Muscle of leg (tissue), 16 donors: ENCODE measurements at places on chromosomes 3 and 15. TPM values are rescaled to one million over a fixed set of nuclear protein-coding genes. Genes with fewer than 3 reads are reported as not detected.
A peak's percentile ranks its signal among the peaks of the same experiment; 100 is the strongest.

GRCh38 chr3:37742121-37742520 is 119.6 kb upstream of the CTDSPL start:
- H3K27ac ChIP-seq = no peak overlapping the region
- peaks cover 4% of the 10 kb centered on the region for H3K4me1 ChIP-seq
- no peak for DNase-seq
- H3K36me3 ChIP-seq = peaks cover 16% of the 10 kb centered on the region

DNA sequence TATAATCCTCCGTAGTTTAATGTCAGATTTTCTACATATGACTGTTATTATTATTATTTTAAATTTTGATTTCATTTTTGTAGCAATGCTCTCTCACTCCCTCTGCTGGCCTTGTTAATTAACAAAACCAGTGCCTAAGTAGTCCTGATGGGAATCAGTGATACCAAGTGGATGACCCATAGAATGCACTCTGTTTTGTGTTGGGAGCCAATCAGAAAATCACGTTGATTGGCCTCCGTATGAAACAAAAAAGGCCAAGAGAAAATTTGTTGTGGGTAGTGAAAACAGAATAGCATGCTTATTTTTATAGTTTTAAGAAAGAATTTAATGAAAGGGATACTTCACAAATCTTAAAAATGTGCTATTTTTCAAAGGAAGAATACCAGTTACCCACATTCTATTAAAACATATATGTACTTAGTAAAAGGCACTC is 34.4 kb upstream of the MEIS2 start:
- H3K4me1 ChIP-seq = no peaks in the 10 kb centered on the region
- peaks cover 3% of the 10 kb centered on the region for H3K27me3 ChIP-seq
- H3K27ac ChIP-seq = no peak overlapping the region

- H3K36me3 ChIP-seq = no peaks in the 10 kb centered on the region
- H3K27me3 ChIP-seq = peaks cover 54% of the 10 kb centered on the region
- no peak overlapping the region for H3K27ac ChIP-seq
- no peak for DNase-seq
- peaks cover 10% of the 10 kb centered on the region for H3K4me1 ChIP-seq
- no peak overlapping the region for H3K4me3 ChIP-seq
Measured at GRCh38 chr15:88805031-88805780, 2.0 kb downstream of the ACAN start.

DNA sequence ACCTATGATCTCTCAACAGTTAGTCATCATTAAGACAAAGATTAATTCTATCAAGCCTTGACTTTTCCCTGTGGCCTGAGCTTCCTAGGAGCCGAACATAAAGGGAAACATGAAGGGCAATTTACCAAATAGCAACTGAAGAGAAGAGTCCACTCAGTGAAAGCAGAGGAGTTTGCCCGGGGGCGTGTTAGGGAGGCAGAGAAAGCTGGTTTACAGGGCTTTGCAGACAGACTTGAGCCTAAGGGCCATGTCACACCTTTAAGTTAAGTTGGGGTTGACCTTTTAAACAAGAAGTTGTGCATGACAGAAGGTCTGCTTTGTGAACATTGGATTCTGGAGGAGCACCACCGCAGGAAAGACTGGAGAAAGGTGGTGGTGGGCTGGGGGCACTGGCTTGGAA is 701.8 kb upstream of the CFAP20DC start:
- no peak overlapping the region for H3K4me3 ChIP-seq
- no peaks in the 10 kb centered on the region for H3K27me3 ChIP-seq
- no peak for DNase-seq

DNA sequence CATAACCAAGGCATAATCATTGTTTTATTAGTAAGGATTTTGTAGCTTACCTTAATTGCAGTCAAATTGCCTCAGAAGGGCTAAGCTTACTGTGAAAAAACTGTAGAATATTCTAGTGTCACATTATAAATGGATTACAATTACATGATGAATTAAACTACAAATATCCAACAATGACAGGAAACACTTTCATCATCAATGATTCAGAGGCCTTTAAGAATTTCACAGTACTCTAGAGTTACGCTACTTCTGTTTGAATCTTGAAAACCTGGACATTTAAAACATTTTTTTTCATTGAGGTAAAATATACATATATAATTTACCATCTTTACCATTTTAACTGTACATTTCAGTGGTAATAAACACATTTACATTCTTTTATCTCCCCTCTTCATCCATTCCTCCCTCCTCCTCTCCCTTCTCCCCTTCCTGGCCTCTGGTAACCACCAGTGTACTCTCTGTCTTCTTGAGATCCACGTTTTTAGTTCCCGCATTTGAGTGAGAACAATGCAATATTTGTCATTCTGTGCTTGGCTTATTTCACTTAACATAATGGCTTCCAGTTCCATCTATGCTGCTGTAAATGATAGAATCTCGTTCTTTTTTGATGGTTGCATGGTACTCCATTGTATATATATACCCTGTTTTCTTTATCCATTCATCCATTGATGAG is 54.7 kb downstream of the GJD2 start:
- DNase-seq = no peak
- no peak overlapping the region for H3K4me3 ChIP-seq
- H3K27me3 ChIP-seq = no peaks in the 10 kb centered on the region
- H3K4me1 ChIP-seq = peaks cover 7% of the 10 kb centered on the region
- H3K27ac ChIP-seq = no peak overlapping the region

DNA sequence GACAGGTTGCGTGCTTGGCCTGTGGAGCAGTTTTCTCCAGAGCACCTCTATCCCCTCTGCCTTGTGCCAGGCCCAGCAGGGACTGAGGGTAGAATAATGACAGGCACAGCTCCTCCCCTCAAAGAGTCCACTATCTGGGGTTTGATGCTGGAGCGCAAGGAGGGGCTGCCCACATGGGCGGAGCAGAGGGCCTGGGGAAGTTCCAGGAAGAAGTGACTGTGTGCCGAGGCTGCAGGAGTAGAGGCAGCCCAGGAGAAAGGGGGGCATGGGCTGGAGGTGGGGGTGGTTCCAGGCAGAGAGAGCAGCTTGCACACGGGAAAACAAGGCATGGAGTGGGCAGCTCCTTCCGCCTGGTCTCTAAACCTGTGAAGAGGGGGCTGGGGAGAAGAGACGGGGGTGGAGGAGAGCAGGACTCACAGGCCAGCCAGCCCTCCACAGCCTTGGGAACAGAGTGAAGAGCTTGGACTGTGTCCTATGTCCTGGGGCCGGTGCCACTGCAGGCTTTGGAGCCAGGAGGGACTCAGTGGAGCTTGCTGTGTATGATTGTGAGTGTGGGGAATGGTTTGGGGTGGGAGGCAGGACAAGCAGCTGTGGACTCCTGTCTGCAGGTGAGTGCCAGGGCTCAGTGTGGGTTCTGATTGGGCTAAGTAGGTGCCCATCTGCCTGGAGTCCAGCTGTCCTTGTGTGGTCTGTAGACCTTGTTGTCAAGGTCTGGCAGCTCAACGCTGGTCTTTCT is 48.1 kb downstream of the APBA2 start:
- no peaks in the 10 kb centered on the region for H3K27me3 ChIP-seq
- DNase-seq = peak; percentile 34
- H3K36me3 ChIP-seq = no peaks in the 10 kb centered on the region
- H3K27ac ChIP-seq = no peak overlapping the region
- H3K4me3 ChIP-seq = no peak overlapping the region

GRCh38 chr15:33171202-33171601 is 23.3 kb downstream of the FMN1 start:
- H3K27me3 ChIP-seq = no peaks in the 10 kb centered on the region
- no peaks in the 10 kb centered on the region for H3K4me1 ChIP-seq
- no peak for DNase-seq
- no peaks in the 10 kb centered on the region for H3K36me3 ChIP-seq

DNA sequence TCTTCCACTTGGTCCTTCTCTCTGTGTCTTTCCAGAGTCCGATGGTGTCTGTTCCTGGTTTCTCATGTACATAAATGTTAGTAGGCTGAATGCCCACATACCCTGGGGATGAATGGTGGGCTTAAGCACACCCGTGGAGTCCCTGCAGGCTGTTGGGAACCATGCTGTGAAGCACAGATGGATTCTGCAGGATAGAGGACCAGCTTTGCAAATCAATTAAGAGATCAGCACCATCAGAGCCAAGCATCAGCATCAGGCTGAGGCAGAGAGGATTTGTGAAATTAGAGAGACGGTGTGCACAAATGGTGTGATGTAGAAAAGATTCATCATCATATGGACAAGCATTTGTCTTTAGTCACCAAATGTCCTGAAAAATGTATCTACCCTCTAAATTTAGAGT is 127.1 kb downstream of the SV2B start:
- H3K36me3 ChIP-seq = no peaks in the 10 kb centered on the region
- H3K4me3 ChIP-seq = no peak overlapping the region
- H3K27ac ChIP-seq = no peak overlapping the region
- H3K27me3 ChIP-seq = no peaks in the 10 kb centered on the region
- DNase-seq = no peak

GRCh38 chr15:61063875-61064320 is 165.2 kb downstream of the RORA start:
- H3K36me3 ChIP-seq = no peaks in the 10 kb centered on the region
- no peak overlapping the region for H3K4me3 ChIP-seq
- H3K27ac ChIP-seq = no peak overlapping the region
- no peaks in the 10 kb centered on the region for H3K27me3 ChIP-seq
- H3K4me1 ChIP-seq = peaks cover 20% of the 10 kb centered on the region

DNA sequence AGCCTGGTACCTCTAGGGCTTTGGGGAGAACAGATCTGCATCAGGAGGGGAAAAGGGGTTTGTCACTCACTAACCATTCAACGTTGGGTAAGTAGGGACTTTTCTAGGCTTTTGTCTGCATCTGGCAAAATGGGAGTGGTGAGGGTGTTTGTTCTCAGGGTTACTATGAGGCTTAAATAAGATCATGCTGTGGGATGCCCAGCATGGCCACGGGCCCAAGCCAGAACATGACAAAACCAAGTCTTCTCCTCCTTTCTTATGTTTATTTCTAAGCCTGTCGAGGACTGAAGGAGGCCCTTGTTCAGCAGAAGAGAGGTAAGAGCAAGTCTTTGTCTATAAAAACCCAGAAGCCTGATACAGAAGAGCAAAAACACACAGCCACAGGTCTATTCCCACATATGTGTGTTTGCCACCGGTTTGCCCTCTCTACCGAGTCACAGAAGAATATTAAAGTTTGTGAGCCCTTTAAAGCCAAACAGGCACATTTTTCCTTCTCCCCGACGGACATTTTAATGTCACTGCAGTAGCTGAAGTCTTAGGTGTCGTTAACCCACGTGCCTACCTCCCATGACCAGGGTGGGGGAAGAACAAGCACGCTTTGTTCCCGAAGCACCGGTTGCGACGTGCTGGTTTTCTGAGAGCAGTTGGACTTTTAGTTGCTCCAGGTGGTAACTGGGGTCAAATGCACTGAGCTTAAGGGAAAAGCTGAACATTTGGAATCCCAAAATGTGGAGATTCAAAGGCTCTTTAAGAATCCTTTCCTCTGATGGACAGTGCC is 72.1 kb downstream of the NOX5 start:
- peaks cover 47% of the 10 kb centered on the region for H3K4me1 ChIP-seq
- H3K4me3 ChIP-seq = no peak overlapping the region
- no peaks in the 10 kb centered on the region for H3K27me3 ChIP-seq

DNA sequence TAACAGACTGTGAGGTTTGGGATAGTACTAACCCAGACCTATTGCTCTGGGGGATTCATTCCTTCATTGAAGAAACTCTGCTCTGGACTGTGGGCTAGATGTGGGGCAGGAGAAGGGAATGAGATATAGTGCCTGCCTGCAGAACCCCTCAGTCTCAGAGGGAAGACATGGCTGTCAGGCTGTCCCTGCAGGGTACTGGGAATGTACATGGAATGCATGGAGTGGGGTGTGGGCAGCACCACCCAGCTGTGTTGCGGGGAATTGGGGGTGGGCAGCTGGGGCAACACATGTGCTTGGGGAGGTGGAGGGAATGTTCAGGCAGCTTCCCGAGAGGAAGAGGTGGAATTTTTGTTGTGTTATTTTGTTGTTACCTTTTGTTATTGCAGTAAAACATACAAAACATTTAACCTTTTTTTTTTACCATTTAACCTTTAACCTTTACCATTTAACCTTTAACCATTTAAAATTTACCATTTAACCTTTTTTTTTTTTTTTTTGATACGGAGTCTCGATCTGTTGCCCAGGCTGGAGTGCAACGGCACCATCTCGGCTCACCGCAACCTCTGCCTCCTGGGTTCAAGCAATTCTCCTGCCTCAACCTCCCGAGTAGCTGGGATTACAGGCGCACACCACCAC is 7.3 kb downstream of the PAQR5 start:
- no peaks in the 10 kb centered on the region for H3K4me1 ChIP-seq
- no peaks in the 10 kb centered on the region for H3K36me3 ChIP-seq
- peaks cover 12% of the 10 kb centered on the region for H3K27me3 ChIP-seq

GRCh38 chr3:58657036-58657520 is 9.5 kb downstream of the FAM3D start:
- DNase-seq = no peak
- H3K27ac ChIP-seq = no peak overlapping the region
- H3K4me3 ChIP-seq = no peak overlapping the region
- H3K27me3 ChIP-seq = no peaks in the 10 kb centered on the region

DNA sequence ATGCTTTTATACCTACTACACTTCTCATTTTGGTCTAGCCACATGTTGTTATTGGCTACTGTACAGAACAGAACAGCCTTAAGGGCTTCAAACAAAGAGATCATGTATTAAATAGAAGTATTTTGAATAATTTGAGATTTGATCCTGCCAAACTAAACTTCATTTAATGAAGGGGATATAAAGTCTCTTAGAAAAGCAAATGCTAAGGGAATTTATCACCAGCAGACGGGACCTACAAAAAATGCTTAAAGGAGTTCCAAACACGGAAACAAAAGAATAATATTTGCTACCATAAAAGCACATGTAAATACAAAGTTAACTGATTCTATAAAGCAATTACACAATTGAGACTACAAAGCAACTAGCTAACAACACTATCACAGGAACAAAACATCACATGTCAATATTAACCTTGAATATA is 23.6 kb upstream of the FMN1 start:
- DNase-seq = no peak
- no peaks in the 10 kb centered on the region for H3K36me3 ChIP-seq
- H3K4me3 ChIP-seq = no peak overlapping the region
- H3K27me3 ChIP-seq = no peaks in the 10 kb centered on the region
- no peaks in the 10 kb centered on the region for H3K4me1 ChIP-seq
- H3K27ac ChIP-seq = no peak overlapping the region

ADGRG7 gene
- not detected for polyA plus RNA-seq

C3orf22 gene
- polyA plus RNA-seq = not detected

RASGRP1 gene
- polyA plus RNA-seq = 0.40 TPM

ARHGAP31 gene
- polyA plus RNA-seq = 11.3 TPM

A4GNT gene
- 0.08 TPM for polyA plus RNA-seq

POMGNT2 gene
- polyA plus RNA-seq = 17.6 TPM

TM6SF1 gene
- polyA plus RNA-seq = 69.2 TPM

EIF1B gene
- polyA plus RNA-seq = 57.8 TPM

FEZF2 gene
- polyA plus RNA-seq = 0.07 TPM

KLHDC8B gene
- 116 TPM for polyA plus RNA-seq
